ENCODE measurements at places on chromosomes 13 and 19.
A peak's percentile ranks its signal among the peaks of the same experiment; 100 is the strongest.

DNA sequence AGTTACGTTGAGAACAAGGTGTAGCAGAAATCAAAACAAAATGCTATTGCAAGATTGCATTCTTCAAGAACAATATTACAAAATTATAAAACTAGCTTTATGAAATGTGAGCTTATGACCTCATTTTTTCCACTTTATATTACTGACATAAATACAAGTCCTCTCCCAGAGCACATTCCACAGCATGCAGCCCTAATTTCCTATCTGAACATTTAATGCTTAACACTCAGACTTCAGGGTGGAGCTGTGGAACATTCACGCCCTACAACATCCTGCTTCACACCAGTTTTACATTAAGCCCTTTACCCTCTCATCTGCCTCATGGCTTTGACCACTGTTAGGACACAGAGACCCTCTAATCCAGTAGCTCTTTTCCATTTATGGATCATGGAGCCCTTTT, 65.5 kb downstream of the EPSTI1 start:
- ATAC-seq, result no peak

GRCh38 chr13:95154413-95154886, 146.8 kb downstream of the ABCC4 start:
- peak; percentile 98 for ATAC-seq

DNA sequence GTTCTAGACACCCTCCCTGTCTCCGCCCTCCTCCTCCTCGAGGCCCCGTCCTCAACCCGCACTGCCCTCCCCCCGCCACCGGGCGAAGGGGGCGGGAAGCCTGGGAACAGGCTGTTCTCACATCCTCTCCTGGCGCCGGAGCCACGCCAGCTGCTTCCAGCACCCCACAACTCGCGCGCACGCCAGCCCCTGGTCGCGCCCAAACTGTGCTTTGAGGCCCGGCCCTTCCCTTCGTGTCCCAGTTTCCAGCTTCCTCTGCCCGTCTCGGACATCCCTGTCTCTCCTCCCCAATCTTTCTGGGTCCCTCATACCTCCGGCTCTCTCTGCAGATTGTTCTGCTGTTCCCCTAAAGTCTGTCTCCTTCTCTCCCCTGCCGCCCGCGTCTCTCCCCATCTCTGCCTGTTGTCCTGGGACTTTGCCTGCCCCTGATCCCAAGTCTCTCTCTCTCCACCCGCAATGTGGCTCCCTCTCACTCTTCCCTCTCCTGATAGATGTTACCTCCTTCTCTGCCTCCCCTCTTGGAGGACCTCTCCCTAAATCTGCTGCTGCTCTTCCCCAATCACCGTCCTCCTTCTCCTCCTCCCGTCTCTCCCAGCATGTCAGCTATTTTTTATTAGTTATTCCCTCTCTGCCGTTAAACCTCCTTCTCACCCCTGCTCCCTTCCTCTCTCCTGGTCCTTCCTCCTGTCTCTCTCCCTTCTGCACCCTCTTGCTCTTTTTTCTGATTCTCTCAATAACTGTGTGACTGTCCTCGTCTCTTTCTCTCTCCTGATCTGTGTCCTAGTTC, 14.2 kb downstream of the DPF1 start:
- no peak for ATAC-seq

GRCh38 chr13:95289020-95289444, 12.2 kb downstream of the ABCC4 start:
- ATAC-seq, result no peak

DNA sequence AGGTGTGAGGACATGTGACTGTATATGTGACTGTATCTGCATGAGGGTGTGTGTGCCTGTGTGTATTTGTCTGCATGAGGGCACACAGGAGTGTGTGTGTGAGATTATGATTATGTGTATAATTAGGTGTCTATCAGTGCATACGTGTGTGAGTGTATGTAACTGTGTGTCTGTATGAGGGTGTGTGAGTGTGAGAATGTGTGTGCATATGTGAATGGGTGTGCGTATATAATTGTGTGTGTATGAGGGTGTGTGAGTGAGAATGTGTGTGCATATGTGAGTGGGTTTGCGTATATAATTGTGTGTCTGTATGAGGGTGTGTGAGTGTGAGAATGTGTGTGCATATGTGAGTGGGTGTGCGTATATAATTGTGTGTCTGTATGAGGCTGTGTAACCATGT, 3.0 kb upstream of the ACSBG2 start:
- ATAC-seq, result no peak

- no peak for ATAC-seq
Measured at GRCh38 chr13:29817604-29818378, 32.6 kb downstream of the UBL3 start.

- no peak for ATAC-seq
Measured at GRCh38 chr13:24087605-24088225, 72.8 kb upstream of the SPATA13 start.

DNA sequence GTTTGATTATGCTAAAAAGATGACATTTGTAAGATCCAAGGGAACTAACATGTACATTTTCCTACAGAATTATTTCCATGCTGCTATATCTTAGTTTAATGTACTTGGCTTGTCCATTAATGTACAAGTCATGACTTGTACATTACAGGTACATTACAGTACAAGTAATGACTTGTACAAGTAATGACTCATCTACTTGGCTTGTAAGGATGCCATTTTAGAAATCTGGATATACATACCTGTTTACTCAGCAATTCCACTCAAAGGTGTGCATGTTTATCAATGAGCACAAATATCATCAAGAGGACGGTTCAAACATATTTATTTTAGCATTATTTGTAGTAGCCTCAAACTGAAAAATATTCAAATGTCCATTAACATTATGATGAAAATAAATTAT, 87.0 kb upstream of the TRPC4 start:
- peak; percentile 84 for ATAC-seq

All from esophagus mucosa (tissue), 1 donor.